ENCODE measurements at places on chromosomes 6 and 20.

DNA sequence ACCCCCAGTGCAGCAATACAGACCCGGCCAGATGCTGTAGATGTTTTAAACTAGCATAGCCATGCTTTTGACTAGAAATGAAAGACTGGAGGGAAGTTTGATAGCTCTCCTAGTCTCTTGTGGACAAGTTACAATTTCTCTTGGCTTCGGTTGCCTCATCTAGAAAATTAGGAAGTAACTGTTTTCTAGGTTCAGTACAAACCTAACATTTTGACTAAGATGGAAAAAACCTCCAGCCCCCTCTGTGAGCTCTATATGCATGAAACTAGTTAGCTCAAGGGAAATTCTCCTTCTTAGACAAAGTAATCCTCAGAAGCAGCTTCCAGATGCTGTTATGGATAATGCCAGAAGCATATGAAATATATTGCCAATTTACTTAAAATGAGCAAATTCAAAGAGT is 86.6 kb downstream of the RNF144B start:
- no peak for DNase-seq

GRCh38 chr6:168967281-168967925 is 286.2 kb downstream of the THBS2 start:
- no peak for DNase-seq

DNA sequence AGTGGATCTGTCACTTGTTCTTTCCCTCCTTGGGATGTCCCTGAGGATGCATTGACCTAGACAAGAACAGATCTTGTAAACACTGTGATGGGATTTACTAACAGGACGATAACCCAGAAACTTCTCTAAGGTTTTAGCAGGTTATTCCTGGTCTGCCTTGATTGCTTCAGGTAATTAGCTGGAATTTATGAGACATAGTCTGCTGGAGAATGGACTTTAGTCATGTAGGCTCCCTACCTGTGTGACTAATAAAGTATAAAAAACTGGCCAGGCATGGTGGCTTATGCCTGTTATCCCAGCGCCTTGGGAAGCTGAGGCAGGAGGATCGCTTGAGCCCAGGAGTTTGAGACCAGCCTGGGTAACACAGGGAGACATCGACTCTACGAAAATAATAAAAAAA is 96.1 kb downstream of the PAK5 start:
- no peak for DNase-seq

GRCh38 chr20:4563534-4563933 is 158.2 kb upstream of the PRND start:
- DNase-seq = peak; percentile 52

- DNase-seq = no peak
Measured at GRCh38 chr6:103783329-103783728, 1076.4 kb downstream of the HACE1 start.

- no peak for DNase-seq
Measured at GRCh38 chr20:2794866-2795447, 5.5 kb downstream of the CPXM1 start.

- no peak for DNase-seq
Measured at GRCh38 chr6:113960795-113961194, 10.2 kb downstream of the HDAC2 start.

DNA sequence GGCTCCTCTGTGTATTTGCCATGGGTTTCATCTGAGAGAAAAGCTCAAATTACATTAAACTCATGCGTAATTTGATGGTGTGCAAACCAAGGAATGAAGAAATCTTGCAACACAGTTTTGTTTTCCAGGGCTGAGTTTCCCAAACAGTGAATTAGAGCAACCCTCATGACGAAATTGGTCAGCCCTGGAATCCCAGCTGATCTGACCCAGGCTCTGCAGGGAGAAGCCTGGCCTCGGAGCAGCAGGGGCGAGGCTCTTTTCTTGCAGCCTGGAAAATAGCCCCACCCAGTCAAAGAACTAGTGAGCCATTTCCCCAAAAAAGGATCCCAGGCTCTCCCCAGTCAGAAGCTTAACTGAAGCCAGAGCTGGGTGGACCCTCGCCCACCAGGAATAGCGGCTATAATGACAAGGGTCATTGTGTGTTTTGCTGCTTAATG is 107.3 kb upstream of the SNX9 start:
- no peak for DNase-seq

- DNase-seq = no peak
Measured at GRCh38 chr6:143734641-143735063, 56.9 kb downstream of the PHACTR2 start.

- DNase-seq = no peak
Measured at GRCh38 chr6:170091639-170092579, 199.0 kb downstream of the DLL1 start.

DNA sequence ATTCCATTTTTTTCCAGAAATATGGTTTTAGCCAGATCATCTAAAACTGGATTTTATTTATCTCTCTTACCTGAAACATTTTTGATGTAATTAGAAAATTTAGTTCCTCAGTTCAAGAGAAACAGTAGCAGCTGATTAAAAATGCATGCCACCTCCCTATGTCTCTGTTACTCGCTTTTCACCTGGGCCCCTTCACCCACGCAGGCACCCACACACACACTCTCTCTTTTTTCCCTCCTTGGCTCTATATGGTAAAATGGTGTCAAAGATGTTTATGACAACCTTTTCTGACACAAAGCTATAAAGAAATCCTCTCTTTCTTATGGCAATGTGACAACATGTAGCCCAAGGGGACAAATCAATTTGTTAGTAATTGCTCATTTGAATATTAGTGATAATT is 5.8 kb upstream of the SGK1 start:
- DNase-seq = no peak

DNA sequence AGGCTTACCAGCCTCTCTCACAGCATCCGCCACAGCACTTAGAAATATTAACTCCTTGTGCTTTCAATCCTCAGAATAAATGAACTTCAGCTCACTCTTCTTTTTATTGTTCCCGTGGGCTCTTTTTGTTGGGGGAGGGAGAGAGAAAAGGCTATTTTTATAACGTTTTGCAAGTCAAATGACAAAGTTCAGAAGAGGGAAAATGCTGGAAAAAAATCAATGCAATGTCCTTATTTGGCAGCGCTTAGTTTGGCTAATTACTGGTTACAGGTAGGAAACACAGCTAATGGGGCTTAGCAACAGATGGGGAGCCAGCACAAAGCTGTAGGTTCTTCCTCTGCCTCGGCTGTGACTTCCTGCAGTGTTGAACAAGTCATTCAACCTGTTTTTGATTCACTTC is 1067.0 kb upstream of the MAP3K7 start:
- no peak for DNase-seq

GRCh38 chr6:35487658-35488516 is 9.0 kb downstream of the TEAD3 start:
- no peak for DNase-seq

- no peak for DNase-seq
Measured at GRCh38 chr20:58143531-58143930, 84.9 kb downstream of the ANKRD60 start.

DNA sequence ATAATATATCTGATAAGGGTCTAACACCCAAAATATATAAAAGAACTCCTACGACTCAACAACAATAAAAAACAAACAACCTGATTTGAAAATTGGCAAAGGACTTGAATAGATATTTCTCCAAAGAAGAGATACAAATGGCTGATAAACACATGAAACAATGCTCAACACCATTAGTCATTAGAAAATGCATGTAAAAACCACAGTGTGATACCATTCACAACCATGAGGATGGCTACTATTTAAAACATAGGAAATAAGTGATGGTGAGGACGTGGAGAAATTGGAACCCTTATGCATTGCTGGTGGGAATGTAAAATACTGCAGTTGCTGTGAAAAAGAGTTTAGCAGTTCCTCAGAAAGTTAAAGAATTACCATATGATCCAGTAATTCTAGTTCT is 41.4 kb downstream of the PTGIS start:
- DNase-seq = no peak

GRCh38 chr6:6736791-6737654 is 148.5 kb downstream of the LY86 start:
- peak; percentile 74 for DNase-seq

DNA sequence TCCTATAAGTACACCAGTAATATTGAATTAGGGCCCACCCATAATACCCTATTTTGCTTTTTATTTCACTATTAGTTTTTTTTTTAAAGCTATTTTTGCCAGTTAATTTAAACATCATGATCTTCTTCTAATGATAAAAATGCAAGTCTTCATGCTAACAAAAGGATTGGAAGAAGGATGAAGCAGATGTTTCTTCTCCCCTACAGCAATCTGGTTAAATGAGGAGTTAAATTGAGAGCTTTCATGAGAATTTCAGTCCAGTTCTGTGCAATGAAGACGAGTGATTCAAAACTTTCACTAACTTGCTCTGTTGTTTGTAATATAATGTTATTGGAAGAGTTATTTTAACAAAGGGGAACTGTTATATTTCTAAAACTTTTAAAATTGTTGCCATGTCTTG is 3.4 kb downstream of the HMGN4 start:
- no peak for DNase-seq

All from nephron progenitor cell (in vitro differentiated cells).